ENCODE measurements at places on chromosomes 7 and 10. TPM values are rescaled to one million over a fixed set of nuclear protein-coding genes. Genes with fewer than 3 reads are reported as not detected.

GIMAP1 gene
- 5.6 TPM for total RNA-seq

GRM8 gene
- total RNA-seq = not detected

LIPA gene
- total RNA-seq = 18.0 TPM

DNA sequence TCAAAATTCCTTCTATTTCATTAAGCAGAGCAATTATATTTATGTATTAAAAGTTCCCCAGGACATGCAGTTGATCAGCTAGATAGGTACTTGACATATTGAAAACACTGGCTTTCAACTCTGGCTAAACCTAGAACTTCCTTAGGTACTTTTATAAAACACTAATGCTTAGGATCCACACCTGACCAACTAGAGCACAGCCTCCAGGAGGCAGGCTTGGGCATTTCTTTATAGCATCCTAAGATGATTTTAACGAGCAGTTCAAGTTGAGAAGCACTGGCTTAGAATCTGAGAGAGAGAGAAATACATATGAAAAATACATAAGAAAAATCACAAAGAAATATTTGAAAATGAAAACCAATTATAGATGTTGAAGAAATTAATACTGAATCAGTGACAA, 20.8 kb downstream of the SLC26A5 start:
- DNase-seq = no peak

GRCh38 chr7:3995187-3995586, 686.9 kb upstream of the FOXK1 start:
- DNase-seq = no peak

- DNase-seq = no peak
Observed at GRCh38 chr7:149423449-149424110, 37.3 kb downstream of the ZNF777 start.

- no peak for DNase-seq
Observed at GRCh38 chr10:109457302-109457638, 466.0 kb downstream of the XPNPEP1 start.

- peak; percentile 72 for DNase-seq
Observed at GRCh38 chr10:114174695-114175188, 739 bp upstream of the CCDC186 start.

- DNase-seq = peak; percentile 84
Observed at GRCh38 chr10:33336582-33337325, 2.3 kb upstream of the NRP1 start.

DNA sequence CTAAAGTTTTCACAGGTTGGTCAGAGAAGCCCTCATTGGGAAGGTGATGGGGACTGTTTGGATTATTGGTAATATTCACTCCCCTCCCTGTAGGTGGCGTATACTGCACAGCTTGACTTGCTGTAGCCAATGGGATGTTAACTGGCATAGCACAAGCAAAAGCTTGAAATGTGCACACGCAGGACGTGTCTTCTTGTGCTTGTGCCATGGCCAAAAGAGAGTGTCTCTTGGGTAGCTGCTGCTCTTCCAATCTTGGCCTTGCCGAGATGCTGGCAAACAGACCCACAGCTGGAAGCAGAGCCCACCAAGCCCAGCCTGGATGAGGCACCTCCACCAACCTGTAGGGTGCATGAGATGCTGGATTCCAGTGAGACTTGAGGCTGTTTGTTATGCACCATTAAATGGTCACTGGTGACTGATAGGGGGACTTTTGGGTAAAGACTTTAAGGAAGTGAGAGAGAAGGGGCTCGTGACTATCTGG, 266.0 kb downstream of the GRID1 start:
- no peak for DNase-seq

DNA sequence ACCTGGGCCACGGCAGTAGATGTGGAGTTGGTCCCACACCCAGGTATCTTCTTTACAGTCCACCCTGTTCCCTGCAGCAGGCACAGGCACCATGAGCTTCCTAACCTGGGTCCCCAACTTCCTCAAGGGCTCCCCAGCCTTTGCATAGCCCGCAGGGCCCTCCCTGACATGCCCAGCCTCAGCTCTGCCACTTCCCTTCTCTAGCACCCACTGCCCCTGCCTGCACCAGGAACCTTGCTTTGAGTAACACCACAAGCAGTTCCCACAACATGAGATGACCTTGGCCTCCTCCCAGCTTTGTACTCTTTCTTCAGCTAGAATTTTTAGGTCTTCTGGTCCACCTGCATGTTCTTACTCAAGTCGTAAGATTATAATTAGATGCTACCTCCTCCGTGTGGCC, 92.2 kb upstream of the ZPBP start:
- DNase-seq = peak; percentile 59

DNA sequence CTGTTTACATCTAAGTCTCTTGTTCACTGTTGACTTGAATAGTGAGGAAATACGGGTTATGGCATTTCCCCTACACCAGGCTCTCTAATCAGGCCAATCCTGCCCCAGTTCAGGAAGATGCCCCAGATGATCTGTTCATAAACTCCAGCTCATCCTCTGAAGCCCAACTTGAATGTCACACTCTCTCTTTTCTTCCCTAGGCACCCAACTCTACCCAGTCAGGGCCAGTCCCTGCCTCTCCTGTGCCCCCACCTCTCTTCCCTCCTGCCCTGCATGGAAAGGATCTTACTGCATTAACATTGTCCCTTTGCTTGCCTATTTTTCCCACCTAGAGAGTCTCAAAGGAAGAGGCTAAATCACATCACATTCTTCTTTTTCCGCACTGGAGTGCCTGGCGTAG, 10.6 kb upstream of the TRPV6 start:
- DNase-seq = no peak

- DNase-seq = no peak
Observed at GRCh38 chr7:112743811-112744210, 46.4 kb downstream of the TMEM168 start.

GRCh38 chr10:119539359-119539825, 3.1 kb downstream of the RGS10 start:
- DNase-seq = no peak
